ENCODE measurements at places on chromosomes 7 and 10.

GRCh38 chr10:102310361-102311024, 65.2 kb downstream of the GBF1 start:
- DNase-seq = peak; percentile 63

DNA sequence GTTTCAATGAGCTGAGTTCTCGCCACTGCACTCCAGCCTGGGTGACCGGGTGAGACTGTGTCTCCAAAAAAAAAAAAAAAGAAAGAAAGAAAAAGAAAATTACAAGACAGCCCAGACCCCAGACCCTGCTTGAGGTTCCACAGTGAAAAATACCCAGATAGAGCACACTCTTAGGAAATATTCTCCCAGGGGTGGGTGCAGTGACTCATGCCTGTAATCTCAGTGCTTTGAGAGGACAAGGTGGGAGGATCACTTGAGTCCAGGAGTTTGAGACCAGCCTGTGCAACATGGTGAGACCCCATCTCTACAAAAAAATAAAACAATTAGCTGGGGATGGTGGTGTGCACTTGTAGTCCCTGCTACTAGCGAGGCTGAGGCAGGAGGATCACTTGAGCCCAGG, 41.1 kb upstream of the GTF2IRD1 start:
- DNase-seq = peak; percentile 25

DNA sequence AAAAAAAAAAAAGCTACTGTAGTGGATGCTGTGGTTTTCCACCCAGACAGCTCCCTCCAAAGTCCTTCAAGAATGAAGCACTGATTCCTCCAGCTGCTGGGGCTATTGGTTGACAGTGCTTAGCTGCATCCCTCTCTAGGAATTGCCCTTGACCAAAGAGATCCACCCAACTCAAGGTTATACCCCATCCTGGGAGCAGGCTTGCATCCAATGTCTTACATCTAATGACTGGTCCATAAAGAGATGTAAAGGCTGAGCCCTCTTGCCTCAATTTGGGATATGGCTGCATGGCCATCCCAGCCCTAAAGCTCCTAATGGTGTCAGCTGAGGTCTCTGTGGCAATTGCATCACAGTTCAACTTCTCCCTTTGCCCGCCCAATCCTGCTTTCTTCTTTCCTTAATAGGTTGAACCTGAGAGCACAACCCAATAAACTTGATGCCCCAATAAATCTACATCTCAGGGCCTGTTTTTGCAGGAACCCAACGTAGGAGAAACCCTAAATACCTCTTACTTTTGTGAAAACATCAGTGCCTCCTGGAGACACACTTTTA, 4.4 kb downstream of the GPR37 start:
- DNase-seq = no peak

DNA sequence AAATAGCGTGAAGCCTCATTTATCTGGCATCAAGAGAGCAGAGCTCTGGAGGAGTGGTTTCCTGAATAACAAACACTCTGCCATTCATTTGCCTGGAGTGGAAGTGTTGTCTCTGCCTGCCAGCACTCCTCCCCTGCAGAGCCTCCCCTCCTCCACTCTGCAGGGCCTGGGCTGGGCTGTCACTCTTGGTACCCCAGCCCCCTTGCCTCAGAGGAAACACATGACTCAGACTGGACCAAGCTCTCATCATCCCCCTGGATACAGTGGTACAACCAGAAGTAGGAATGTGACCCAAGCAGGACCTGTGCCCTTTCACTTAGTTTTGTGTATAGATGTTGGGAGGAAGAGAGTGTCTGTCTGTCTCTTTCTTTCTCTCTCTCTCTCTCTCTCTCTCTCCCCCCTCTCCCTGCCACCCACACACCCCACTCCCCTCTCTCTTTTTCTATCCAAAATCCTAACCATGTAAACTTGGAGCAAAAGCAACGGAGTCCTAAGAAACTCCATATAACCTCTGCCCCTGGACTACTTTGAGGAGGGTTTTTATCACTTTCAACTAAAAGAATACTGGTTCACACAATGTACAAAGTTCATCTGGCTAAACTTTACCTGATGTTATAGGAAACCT, 43.9 kb downstream of the DOCK4 start:
- DNase-seq = peak; percentile 49

DNA sequence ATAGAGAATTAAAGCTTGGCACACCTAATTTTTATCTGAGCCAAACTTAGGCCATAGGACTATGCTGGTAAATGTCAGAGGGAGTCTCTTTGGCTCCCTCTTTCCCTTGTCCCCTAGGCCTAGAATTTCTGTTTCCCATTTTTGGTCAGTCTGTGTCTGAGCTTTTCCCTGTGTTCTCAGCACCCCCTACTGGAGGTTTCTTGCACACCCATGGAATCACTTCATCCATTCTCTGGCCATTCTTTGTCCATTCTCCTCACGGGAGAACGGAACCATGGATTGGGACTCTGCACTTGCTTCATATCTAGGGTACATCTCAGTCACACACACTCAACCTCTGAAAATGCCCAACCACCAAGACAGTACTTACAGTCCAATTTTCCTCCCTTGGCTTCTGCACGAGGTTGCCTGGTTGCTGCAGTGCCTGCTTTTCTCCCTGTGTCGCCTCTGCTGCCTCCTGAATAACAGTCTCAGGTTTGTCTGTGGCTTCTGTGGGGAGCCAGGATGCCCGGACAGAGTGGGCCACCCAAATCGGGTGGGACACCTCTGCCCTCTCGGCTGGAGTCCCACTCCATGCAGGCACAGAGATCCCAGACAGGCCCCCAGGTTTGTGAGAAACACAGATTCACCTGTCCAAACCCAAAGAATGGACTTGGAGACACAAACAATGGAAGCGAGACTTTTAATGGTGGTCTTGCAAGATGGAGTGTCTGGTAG, 35.1 kb upstream of the DNAH11 start:
- DNase-seq = peak; percentile 42

GRCh38 chr7:159038066-159038465, 106.6 kb downstream of the VIPR2 start:
- no peak for DNase-seq

DNA sequence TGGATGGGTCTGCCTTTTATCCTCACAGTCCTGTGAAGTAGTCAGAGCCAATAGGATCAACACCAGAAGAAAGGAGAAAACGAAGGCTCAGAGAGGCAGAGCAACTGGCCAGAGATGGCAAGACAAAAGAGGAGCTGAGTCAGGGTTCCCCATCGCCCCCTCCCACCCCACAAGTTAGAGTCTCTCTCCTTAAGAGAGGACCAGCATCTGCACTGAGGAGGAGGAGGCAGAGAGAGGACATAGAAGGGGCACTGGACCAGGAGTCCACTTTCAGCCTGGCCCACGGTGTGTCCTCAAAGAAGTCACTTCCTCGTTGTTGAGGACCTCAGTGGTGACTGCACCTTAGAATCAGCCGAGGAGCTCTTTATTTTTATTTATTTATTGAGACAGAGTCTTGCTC, 11.6 kb downstream of the SPOCK2 start:
- DNase-seq = no peak

DNA sequence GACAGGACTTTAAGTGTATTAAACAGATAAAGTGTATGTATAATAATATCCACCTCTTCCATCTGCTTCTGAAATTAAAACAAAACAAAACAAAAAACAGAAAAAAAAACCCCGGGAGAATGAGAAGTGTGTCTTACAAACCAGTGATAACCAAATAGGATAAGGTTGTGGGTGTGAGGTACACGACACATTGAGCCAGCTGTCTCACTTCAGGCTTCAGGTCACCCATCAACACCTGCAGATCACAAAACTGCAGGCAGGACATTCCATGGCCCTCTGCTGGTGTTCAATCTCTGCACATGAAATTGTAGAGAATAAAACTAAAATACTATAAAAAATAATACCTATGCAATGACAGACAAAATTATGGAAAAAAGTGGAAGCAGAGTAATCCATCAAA, 339.9 kb downstream of the SFMBT2 start:
- DNase-seq = no peak

- peak; percentile 26 for DNase-seq
These were observed 14.6 kb downstream of the EPC1 start for GRCh38 chr10:32332299-32332750.

DNA sequence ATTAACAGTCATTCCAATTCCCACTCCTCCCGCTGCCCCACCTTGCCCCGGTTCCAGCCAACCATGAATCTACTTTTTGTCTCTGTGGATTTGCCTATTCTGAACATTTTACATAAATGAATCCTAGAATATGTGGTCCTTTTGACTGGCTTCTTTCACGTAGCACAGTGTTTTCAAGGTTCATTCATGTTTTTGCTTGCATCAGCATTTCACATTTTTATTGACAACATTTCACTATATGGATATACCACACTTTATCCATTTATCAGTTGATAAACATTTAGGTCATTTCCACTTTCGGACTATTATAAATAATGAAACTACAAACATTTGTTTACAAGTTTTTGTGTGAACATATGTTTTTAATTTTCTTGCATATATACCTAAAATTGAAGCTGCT, 182.0 kb downstream of the ZNF248 start:
- DNase-seq = no peak

- peak; percentile 66 for DNase-seq
These were observed 105.8 kb downstream of the GNAI1 start for GRCh38 chr7:80240265-80241025.

DNA sequence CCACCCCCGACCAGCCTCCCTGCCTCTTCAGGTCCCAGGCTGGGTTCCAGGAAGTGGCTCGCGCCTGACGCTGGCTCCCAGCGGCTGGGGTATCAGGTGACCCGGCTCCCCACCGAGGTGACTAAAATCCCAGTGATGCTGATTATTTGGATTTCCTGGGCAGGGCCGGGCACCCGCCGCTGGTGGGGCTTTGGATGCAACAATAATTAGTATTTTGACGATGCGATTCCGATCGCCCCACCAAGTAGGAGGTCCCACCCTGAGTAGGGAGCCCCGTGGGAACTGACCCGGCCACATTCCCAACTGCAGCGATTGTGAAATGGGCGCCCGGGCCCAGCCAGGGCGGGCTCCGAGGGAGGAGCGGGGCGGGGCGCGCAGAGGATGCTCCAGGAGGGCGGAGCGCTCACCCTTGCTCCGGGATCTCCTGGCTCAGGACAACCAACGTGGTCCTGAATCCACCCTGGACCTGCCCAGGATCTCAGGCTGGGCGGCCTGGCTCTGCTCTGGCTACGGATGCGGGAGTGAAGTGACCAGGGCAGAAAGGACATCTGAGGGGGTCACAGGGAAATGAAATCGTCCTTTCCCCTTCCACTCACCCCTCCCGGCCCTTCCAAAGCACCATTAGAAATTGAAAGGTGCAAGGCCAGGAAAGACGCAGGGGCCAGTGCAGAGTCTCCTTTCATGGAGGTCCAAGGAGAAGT, 32.6 kb downstream of the DUSP5 start:
- peak; percentile 60 for DNase-seq

DNA sequence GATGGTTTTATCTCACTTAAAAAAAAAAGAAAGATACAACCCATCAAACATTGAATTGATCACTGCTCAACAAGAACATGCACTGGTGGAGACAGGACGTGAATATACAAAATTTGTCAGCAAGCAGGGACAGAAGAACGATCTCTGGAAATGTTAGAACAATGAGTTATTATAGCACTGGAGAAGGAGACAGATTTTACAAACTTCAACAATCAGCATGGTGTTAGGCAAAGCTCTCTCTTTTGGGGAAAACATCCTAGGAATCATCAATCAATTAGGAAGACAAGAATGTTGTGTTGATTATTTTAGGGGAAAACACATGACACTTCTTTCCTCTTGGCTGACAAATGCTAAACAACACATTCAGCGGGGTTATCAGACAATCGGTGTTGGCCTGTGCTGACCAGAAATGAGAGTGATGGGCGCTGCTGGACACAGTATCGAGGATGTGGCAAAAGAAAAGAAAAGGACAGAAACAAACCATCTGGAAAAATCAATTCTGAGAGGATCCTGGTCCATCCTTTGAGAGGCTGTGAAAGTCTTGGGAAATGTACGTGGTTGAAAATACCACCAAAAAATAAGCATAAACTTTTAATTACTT, 103.9 kb downstream of the RAPGEF5 start:
- DNase-seq = no peak

GRCh38 chr10:58104351-58104751, 163.3 kb downstream of the IPMK start:
- DNase-seq = peak; percentile 31

DNA sequence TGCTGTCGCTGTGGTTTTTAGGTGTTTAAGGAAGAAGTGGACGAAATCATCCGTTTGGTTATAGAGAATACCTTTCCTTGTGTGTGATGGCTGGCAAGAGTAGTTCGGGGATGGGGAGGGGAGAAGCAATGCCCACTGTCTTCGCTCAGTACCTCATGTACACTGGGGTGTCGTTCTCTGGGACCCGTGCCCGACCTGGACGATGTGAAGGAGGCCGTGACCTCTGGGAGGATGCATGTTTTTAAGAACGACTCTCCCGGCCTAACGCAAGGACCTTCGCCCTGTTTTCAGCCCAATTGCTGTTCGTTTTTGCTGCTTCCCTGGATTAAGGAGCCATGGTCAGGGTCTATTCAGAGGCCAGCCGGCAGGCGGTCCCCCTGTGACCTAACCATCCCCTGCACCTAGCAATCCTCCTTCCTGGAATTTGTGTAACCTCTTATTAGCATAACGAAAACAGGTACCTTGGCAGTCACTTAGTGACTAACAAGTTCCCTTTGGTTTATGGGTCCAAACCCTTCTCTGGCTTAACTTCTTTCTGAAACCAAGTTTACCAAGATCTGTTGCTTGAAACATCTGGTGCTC, 1.3 kb downstream of the NFE2L3 start:
- DNase-seq = no peak

- DNase-seq = no peak
These were observed 7.2 kb downstream of the DLX5 start for GRCh38 chr7:97017192-97018125.

DNA sequence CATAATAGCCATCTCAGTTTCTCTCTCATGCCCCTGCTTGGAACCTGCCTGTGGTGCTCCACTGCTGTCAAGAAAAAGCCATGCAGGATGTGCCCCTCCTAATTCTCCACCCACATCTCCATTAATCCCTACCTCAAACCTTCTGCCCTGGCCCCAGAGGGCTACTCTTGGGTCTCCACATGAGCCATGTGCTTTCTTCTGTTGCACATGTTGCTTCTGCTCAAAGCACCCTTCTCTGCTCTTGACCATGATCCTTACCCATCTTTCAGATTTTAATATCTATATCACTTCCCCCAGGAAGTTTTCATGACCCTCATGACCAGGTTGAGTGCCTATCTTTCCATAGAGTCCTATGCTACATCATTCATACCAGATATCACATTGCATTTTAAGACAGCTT, 514.2 kb downstream of the RPS24 start:
- no peak for DNase-seq

- DNase-seq = no peak
These were observed 5.0 kb downstream of the PGAM2 start for GRCh38 chr7:44060091-44060947.

- no peak for DNase-seq
These were observed 211.7 kb upstream of the HABP2 start for GRCh38 chr10:113341138-113341537.

GRCh38 chr7:139753693-139754111, 24.1 kb downstream of the HIPK2 start:
- no peak for DNase-seq

- peak; percentile 64 for DNase-seq
These were observed 164.6 kb downstream of the TRIL start for GRCh38 chr7:28793381-28794085.

DNA sequence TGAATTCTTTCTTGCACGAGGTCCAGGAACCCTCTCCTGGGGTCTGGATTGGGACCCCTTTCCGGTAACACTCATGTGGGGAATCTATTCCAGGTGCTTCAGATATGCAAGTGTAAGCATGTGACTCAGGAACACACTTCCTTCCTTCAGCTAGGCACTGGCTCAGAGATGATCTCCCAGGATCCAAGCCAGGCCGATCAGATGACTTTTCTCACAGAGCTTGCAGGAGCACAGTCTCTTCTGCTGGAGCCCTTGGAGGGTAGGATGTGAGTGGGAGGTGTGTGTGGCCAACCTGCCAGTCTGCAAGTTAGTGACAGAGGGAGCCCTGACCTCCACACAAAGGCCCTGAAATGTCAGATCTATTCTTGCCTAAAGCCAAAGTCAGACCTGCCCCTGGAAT, 108.3 kb downstream of the CPXM2 start:
- no peak for DNase-seq
